ENCODE measurements at places on chromosomes 16 and 17. TPM values are rescaled to one million over a fixed set of nuclear protein-coding genes. Genes with fewer than 3 reads are reported as not detected.

KCTD19 gene
- total RNA-seq: not detected

HNF1B gene
- total RNA-seq: not detected

ANKRD11 gene
- total RNA-seq: 47.0 TPM

MIEF2 gene
- 5.4 TPM for total RNA-seq

QRICH2 gene
- 2.4 TPM for total RNA-seq

DNA sequence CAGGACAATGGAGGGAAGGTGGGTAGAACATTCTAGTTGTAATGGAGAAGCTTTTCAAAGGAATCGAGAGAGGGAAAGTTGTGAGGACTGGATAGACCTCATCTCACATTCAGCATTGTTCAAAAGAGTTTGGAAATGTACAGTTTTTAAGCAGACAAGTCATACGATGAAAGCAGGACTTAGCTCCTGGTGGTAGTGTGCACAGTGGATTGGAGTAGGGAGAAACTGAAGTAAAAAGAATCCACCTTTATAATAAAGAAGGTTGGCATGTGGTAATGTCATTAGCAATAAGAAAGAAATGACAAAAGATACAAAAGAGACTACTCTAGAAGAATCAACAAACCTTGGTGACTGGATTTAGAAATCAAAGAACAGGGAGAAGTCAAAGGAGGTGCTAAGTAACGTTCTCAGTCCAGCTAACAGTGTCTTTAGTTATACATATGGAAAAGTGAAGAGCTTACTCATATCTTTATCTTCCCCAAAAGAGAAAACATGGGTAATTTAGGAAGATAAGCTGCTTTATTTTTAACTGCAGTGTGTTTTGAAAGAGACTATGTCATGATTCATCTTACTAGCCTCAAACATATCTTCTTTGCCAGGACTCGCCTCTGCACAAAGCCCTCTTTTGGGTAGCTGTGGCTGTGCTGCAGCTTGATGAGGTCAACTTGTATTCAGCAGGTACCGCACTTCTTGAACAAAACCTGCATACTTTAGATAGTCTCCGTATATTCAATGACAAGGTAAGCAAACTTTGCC lies 18.7 kb upstream of the EVI2A start:
- no peak for DNase-seq

DNA sequence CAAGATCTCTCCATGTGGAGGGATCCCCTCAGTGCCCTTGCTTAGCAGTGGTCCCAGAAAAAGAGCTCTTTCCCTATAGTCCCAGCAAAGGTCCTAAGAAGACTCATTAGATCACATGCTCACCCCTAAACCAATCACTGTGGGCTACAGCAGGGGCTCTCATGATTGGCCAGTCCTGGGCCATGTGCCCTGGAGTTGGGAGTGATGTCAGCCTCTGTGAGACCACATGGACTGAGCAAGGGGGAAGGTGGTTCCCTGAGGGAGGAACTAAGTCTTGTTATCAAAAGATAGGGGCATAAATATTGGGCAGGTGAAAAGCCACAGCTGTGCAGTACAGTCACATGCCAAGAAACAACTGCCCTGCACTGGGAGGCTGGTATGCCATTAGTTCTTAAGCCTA lies 51.3 kb downstream of the SCNN1B start:
- no peak for DNase-seq

GRCh38 chr17:49698005-49698404 lies 9.8 kb downstream of the SLC35B1 start:
- DNase-seq: no peak

- no peak for DNase-seq
Measured at GRCh38 chr16:66832661-66833305, 2.0 kb upstream of the NAE1 start.

DNA sequence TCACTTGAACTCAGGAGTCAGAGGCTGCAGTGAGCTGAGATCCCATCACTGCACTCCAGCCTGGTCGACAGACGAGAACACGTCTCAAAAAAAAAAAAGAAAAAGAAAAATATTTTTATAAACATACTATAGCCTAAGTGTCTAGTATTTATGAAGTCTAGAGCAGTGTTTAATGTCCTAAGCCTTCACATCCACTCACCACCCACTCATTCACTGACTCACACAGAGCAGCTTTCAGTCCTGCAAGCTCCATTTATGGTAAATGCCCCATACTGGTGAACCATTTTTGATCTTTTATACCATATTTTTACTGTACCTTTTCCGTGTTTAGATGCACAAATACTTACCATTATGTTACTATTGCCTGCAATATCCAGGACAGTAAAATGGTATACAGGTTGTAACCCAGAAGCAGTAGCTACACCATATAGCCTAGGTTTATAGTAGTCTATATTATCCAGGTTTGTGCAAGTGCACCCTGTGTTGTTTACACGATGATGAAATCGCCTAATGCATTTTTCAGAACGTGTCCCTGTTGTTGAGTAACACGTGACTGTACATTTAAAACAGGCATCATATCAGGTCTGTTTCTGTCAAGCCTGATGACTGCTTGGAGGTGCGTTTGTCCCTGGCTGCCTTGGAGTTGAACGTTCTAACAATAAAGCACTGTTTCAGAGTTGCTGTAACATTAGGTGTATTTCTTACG lies 10.1 kb downstream of the NUDT7 start:
- DNase-seq: no peak

GRCh38 chr16:50201787-50202186 lies 48.7 kb downstream of the TENT4B start:
- no peak for DNase-seq

GRCh38 chr17:69870751-69871199 lies 204.2 kb upstream of the KCNJ16 start:
- no peak for DNase-seq

DNA sequence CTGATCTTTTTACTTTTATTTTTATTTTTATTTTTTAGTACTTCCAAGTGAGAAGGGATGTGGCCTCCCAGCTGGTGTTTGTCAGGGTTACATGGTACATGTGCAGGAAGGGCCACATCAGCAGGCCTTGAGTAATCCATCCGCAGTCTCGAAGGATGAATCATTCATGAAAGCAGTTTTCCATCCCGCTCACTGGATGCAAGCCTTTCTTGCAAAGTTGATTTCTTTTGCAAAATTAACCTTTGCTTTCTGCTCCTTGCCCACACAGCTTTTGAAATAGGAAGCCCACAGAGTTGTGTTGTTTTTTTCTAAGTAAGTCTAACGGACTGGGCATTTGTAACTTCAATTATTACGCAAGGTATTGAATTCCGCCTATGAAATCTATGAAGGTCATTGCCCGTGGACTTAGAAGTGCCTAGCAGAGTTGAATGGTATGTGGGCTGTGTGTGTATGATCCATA lies 157.4 kb downstream of the PRKCA start:
- DNase-seq: no peak

GRCh38 chr16:65760874-65761273 lies 605.6 kb upstream of the CDH5 start:
- no peak for DNase-seq

DNA sequence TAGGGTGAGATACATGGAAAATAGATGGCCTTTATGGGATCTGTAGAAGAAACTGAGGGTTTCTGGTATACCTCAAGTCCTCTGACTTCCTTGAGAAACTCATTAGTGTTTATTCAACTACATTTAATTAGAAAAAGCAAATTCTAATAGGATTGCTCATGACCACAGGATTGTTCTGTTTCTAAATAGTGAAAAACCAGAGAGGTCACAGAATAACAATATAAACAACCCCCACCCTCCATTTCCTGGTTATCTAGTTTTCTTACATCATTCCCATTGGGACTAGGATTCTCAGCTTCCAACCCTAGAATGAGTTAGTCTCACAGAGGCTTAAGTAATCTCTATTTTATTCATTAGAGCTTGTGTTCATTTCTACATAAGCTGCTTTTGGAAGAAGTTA lies 30.0 kb downstream of the SF3B3 start:
- no peak for DNase-seq

- DNase-seq: no peak
Measured at GRCh38 chr16:30418350-30419181, 11.2 kb downstream of the ZNF771 start.

GRCh38 chr16:74756203-74756602 lies 18.4 kb downstream of the FA2H start:
- DNase-seq: no peak

DNA sequence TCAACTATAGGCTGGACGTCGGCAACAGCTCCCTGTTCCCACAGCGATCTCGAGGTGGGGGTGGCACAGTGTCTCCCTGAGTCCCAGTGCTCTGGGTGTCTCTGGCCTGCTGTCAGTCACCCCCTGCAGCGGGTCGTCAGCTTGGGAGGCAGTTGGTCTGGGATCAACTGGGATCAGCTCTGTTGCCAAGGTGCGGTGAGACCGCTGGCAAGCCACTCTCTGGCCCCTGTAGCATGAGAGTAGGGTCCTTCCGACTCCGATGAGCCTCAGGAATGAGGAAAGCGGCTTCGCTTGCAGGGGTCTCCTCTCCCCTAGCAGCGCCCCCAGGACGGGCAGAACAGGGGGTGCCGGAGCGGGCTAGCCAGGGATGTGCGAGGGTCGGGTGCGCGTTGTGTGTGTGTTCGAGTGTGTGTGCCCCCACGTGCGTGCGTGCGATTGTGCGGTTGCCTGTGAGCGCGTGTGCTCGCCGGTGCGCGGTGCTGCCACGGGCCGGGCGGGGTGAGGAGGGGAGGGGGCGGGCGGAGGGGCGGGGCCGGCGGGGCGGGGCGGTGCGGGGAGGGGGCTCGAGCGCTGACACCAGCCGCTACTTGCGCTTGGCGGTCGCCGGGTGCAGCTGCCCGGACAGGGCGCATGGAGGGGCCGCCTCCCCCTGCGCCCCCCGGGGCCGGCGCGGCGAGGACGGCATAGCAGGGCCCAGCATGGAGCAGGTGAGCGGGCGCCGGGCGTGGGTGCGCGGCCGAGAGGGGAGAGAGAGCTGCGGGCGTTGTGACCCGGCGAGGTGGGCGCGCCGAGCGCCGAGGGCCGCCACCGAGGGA lies 9.4 kb upstream of the ARHGAP23 start:
- DNase-seq: no peak

DNA sequence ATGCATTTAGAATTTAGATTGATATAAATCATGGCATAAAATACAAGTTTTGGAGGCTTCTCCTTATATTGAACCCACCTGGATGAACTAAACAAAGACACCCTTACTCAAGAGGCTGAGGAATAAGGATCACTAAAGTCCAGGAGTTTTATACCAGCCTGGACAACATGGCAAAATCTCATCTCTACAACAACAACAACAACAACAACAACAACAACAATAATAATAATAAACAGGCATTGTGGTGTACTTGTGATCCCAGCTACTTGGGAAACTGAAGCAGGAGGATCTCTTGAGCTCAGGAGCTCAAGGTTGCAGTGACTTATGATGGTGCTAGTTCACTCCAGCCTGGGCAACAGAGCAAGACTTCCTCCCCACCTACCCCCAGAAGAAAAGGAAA lies 558.0 kb downstream of the TOX3 start:
- DNase-seq: no peak

GRCh38 chr17:59848385-59848668 lies 44.4 kb downstream of the TUBD1 start:
- no peak for DNase-seq
